ENCODE measurements at places on chromosomes 6 and 20.

DNA sequence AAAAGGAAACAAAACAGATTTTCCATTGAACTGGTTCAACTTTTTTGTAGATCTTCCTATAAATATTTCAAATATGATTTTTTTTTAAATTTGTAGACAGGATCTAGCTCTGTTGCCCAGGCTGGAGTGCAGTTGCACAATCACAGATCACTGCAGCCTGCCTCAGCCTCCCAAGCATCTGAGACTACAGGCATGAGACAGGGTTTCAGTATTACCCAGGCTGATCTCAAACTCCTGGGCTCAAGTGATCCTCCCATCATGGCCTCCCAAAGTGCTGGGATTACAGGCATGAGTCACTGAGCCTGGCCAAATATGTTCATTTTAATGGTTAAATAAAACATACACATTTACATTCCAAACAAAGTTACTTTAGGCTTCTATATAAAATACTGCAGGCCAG is 33.6 kb downstream of the SAMHD1 start:
- no peak for DNase-seq

DNA sequence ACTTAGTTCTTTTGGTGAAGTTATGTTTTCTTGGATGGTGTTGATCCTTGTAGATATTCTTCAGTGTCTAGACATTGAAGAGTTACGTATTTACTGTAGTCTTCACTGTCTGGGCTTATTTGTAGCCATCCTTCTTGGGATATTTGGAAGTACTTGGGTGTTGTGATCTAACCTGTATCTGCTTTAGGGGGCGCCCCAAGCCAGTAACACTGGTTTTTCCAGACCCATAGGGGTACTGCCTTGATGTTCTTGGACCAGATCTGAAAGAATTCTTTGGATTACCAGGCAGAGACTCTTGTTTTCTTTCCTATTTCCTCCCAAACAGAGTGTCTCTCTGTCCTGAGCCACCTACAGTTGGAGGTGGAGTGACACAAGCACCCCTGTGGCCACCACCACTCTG is 309.1 kb upstream of the IMPG1 start:
- no peak for DNase-seq

DNA sequence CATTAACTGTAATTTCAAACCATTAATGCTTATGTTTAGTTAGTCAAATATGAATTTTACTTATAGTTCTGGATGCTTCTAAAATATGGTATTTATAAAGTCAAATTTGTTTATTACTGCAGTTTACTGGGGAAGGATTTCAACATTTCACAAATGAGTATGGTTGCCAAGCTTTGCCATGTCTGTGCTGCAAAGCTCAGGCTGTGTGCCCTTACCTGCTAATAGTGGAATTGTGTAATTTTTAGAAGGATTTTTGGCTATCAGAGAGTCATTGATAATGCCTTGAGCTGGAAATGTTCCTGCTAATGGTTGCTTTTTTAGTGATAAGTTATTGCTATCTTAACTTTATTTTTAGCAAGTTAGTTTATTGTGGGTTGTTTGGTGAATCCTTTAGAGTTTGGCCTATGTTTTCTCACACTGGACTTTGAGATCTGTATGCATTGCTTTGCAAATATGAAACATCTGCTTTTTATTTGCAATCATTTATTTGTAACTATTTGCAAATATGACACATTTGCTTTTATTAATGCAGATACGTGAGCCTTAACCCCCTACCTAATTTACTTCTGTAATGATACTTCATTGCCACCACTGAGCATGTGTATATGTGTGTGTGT is 105.8 kb downstream of the CD109 start:
- no peak for DNase-seq

GRCh38 chr6:10723567-10723881 is 654 bp downstream of the TMEM14C start:
- DNase-seq, result no peak

- no peak for DNase-seq
Observed at GRCh38 chr6:125717120-125717731, 32.2 kb upstream of the HEY2 start.

GRCh38 chr20:39066471-39067242 is 104.5 kb downstream of the DHX35 start:
- DNase-seq, result no peak

Data from NCI-H510A (cell line).